ENCODE measurements at places on chromosomes 11 and 22.

DNA sequence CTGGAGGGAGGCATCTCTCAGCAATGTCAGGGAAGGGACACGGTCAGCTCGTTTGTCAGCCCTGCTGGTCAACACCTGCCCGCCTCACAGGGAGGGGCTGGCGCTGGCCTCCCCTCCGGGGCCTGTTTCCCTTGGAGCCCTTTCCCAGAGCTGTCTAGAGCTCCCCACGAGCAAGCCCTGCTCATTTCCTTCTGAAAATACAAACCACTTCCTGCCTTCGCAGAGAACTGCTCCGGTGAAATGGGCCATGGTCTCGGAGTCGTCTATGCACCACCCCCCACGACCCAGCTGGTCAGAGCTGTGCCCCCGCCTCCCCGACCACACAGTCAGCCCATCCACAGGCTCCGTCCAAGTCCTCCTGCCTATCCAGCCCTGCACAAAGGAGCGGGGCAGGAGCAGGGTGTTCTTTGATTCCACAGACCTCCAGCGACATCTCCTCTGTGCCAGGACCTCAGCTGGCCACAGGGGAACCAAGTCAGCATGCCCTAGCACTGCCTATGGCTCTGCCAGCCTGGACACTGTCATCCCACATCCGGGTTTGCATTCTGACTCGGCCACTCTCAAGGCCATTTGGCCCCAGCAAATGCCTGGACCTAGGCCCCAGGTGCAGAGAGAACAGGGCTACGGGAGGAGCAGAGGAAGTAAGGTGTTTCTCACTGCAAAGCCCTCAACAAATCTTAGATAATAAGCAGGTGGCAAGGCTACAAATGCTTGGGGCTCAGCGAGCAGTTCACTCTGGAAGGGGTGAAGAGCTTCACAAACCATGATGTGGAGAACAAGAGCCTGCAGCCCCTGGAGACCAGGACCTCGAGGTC, 82.1 kb upstream of the WNT11 start:
- DNase-seq: no peak

DNA sequence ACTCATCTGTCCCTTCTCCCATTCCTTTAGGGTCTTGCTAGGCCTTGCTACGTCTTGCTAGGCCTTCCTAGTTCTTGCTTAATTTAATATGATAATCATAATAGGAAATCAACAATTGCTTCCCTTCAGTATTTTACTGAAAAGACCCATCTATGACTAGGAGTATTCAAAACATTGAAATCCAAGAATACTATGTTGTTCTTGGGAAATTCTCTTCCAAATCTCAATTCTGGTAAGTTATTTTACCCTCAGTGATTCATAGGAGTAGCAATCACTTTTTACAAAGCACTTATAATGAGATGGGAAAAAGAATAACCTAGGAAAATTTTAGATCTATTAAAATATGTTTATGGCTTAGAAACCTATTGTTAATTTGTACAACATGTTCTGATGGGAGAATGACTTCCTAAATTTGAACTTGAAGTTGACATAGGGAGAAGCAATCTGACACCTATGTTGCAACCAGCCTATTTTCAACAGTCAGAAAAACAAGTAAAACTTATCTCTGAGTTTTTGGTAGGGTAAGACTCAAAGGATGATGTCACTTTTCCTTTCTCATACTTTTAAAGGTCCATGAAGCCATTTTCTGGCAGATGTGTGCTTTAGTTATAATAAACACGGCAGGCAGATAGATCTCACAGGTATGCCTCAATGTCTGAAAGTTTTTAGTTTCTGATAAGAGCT, 29.5 kb upstream of the HIPK3 start:
- no peak for DNase-seq

- no peak for DNase-seq
These were observed 301.3 kb upstream of the TENM4 start for GRCh38 chr11:79742176-79742575.

GRCh38 chr22:41856469-41856868, 23.6 kb downstream of the SREBF2 start:
- no peak for DNase-seq

GRCh38 chr11:40170078-40170477, 1289.4 kb downstream of the LRRC4C start:
- DNase-seq: no peak

DNA sequence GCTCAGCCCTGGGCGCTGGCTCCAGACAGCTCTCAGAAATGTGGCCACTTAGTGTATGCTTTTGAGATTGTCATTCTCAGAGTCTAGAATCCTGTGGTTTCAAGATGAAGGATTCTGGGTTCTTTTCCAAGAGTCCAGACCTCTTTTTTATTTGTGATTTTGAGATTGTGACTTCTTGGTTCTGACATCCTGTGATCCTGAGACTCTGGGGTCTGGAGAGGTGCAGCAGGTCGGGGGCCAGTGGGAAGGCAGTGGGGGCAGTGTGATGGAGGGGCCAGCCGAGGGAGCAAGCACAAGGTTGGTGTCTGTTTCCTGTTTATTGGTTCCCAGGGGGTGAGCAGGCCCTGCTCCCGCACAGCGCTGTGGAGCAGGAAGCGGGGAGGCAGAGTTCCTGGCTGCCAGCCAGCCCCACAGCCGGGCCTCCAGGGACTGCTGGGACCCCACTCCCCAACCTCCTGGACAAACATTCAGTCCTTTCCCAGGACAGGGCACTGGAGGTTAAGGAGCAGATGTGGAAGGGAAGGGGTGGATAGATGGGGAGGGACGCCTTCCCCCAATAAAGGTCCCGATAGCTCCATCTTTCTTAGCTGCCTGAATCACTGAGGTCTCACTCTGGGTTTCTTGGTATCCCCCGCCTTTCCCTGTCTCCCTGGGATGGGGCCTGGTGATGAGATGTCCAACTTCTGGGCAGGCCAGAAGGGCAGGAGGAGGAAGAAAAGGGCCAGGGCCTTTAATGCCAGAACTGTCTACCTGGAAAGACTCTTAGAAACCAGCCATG, 13.7 kb downstream of the ARHGEF17 start:
- DNase-seq: peak; percentile 39

DNA sequence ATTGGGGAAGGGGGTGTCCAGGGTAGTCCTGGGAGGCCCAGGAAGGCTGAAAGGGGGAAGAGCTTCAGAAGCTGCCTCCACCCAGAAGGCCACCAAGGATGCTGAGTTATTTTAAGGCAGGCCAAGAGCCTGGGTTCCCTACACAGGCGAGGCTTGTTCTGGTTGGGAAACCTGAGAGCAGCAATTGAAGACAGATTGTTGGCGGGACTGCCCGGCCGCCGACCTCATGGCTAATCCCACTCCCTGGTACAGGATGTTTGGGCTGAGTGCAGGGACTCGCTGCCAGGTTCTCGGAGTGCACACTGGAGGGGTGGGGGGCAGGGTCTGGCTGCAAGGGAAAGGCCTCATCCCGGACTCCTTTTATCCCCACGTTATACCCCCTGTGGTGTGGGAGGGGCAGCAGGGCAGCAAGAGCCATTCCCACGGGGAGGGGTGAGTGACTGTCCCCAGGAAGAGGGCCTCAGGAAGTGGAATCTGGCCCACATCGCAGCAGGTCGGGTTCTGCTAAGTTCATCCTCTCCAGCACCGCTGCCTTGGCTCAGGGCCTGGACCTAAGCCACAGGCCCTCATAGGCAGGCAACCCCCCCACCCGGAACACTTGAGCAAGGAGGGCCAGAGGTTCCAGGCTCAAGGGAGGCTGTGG, 43.6 kb upstream of the PRR5 start:
- no peak for DNase-seq

GRCh38 chr22:48556751-48557150, 1270.9 kb downstream of the BRD1 start:
- no peak for DNase-seq

DNA sequence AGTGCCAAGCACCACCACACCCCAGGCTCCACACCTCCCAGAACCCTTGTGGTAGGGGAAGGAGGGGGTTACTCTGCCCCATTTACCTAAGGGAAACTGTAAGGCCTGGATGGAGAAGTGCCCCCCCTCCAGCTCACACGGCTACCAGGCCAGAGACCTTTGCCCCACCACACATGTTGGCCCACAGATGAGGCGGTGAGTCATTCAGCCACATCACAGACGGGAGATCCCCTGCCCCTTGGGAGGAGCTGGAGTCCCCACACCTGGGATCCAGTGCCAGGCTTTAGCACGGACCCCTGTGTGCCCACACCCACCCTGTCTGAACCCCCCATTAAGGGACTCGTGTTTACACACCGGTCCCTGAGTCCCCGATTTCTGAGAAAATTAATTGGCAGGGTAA, 24.9 kb downstream of the CDKN1C start:
- DNase-seq: no peak

GRCh38 chr11:109012991-109013390, 348.1 kb downstream of the DDX10 start:
- no peak for DNase-seq

GRCh38 chr11:86418917-86419316, 44.2 kb downstream of the CCDC81 start:
- peak; percentile 43 for DNase-seq

- DNase-seq: peak; percentile 7
These were observed 177.5 kb upstream of the ZBED5 start for GRCh38 chr11:11035331-11035730.

DNA sequence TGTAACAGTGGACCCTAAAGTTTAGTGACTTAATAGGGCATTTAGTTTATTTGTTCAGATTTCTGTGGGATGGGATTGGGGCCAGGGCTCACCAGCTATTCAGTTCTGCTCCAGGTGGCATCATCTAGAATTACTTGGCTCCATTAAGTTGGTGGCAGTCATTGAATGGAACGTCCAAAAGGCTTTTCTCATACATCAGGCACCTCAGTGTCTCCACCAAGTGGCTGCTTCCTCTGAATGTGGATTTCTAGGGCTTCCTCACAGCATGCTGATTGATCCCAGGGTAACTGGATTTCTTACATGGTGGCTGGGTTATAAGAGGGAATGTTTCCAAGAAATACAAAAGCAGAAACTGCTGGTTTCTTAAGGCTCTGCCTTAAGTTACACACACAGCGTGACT, 34.7 kb downstream of the USP47 start:
- peak; percentile 72 for DNase-seq

GRCh38 chr11:2886191-2886894, 768 bp upstream of the CDKN1C start:
- DNase-seq: peak; percentile 65

DNA sequence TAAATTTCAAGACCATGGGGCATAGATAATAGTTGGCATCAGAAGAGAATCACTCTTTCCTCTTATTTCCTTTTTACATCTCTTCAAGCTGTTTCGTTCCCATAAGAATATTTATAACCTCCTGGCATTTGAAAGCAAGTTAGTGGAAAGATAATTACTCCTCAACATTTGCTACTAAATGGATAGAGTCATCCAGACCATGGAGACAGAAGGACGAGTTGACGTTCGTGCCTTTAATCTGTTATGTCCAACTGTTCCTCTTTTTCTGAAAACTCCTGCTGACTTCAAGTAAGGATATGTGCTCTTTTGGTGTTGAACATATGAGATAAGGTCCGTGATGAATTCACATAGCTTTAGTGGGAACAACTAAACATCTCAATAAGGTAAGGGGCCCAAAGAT, 414.2 kb downstream of the LRRC4C start:
- DNase-seq: no peak

- no peak for DNase-seq
These were observed 12.7 kb downstream of the OR51B4 start for GRCh38 chr11:5288906-5289550.

DNA sequence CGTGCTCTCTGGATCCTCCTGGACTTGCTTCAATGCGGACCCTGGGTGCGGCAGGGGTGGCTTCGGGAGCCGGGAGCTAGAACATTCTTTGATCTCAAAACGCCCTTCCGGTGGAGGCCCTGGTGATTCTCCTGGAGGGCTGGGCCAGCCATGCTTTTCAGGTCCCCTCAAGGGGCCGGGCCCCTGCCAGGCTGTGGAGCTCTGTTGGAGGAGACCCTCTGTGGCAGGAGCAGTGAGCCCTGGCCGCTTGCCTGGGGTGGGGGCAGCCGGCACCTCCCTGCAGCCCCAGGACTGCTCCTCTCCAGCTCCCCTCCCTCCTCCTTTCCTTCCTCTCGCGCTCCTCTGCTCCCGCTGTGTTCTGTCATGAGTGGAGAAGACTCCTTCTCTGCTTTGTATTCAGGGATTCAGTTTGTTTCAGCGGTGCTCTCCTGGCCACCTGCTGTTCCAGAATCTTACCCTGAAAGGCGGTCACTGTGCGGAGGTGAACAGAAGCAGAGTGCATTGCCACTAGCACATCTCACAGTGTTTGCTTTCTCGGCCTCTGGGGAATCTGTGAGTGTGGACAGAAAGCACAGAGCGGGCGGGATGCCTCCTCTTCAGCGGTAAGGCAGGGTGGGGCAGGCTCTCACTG, 289.1 kb downstream of the TBC1D22A start:
- no peak for DNase-seq

DNA sequence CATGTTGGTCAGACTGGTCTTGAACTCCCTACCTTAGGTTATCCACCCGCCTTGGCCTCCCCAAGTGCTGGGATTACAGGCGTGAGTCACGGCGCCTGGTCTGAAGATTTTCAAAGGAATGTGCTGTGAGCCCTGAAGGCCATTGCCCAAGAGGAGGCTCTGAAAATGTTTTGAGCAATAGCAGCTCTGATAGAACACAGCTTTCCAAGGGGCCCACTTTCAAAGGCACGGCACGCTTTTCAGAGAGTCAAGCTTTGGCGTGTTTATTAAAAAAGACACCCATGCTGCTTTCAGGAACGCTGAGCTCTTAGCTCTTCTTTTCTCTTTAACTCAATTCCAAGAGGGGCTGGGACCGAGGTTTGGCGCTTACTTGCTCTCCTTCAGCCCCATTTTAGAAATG, 73.8 kb upstream of the CDON start:
- DNase-seq: no peak

DNA sequence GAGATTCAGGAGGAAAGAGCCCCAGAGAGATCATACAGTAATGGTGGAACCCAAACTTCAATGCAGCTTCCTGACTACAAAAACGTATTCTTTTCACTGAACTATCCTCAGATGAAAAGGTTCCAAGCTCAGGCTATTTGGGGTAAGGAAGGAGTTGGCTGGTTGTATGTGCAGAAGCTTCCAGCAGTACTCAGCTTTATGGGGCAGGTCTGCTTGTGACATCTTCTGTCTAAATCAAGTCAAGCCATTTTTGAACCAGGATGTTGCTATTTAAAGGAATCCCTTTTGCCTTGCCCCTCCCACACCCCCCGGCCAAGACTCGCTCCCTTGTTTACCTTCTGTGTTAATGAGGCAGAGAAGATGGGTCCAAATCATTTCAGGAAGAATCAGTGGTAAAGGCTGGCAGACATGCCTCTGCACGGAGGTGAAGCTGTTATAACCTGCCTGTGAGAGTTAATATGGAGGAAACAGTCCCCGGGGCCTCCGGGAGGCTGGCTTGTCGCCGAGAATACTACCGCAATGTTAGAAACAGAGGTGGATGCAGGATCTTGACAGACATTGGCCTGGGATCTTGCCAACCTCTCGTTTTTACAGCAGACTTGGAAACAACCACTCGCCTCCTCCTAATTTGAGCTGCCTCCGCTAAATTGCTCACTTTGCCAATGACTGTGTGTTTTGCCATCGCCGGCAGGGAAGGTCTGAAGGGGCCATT, 45.4 kb downstream of the TIMP3 start:
- no peak for DNase-seq

- DNase-seq: no peak
These were observed 67.3 kb downstream of the PTPRJ start for GRCh38 chr11:48047616-48048015.

GRCh38 chr11:19984048-19984742, 176.1 kb downstream of the DBX1 start:
- DNase-seq: no peak

GRCh38 chr11:84501750-84502149, 1125.4 kb downstream of the DLG2 start:
- no peak for DNase-seq

GRCh38 chr11:68564261-68564660, 103.7 kb downstream of the PPP6R3 start:
- no peak for DNase-seq

GRCh38 chr11:69992943-69993694, 85.0 kb upstream of the ANO1 start:
- DNase-seq: no peak

GRCh38 chr11:64371201-64371600, 12.2 kb downstream of the RPS6KA4 start:
- no peak for DNase-seq

Measured in GM23338 (cell line).